ENCODE measurements at places on chromosomes 7 and 10.
A peak's percentile ranks its signal among the peaks of the same experiment; 100 is the strongest.

DNA sequence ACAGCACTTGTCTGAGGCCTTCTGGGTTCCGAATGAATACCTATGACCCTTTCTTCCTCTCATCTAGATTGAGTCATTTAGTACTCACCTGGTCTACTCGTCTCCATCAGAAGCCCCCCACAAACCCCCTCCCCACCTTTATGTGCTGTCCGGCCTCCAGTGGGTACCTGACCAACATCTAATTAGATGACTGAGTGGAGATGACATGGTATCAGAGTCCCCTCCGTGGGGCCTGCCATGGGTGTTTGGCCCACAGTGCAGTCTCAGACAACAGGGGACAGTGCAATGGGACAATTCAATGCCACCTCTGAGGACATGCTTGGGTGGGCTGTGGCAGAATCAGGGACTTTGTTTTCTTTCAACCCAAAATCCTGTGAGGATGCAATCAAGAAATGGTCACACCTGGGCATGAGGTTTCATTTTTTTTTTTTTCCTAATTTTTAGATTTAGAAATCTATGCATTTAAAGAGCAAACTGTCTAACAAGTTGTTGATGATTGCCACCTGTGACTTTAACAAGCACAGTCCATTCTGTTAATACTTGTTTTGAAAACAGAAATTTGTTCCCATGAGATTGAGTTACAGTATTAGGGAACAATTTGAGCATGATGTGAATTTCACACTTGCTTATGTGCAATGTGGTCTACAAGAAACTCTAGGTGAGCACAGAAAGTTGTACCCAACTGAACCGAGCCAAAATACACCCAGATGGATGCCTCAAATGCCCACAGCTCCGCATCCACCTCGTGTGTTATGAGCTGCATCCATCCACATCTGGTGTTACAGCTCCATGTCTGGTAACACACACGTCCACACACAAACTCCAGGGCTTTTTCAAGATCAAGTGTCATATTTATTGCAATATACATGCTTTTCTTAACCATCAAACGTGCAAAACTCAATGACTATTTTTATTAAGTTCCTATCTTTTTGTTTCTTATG is 27.5 kb downstream of the GPRIN2 start:
- no peak for DNase-seq

DNA sequence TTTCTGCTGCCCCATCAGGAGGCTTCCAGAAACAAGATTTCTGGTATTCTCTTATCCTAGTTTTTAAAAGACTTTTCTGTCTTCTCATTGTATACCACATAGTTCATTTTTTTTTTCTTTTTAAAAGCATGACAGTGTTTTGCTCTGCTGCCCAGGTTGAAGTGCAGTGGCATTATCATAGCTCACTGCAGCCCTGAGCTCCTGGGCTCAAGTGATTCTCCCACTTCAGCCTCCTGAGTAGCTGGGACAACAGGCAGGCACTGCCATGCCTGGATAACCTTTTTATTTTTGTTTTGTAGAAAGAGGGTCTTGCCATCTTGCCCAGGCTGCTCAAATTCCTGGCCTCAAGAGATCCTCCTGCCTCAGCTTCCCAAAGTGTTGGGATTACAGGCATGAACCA is 757.6 kb downstream of the MAGI2 start:
- DNase-seq = no peak

- DNase-seq = no peak
Observed at GRCh38 chr7:55536619-55537457, 35.5 kb downstream of the VOPP1 start.

GRCh38 chr10:10330418-10330817 is 687.3 kb upstream of the CELF2 start:
- DNase-seq = no peak

- DNase-seq = no peak
Observed at GRCh38 chr7:140168816-140169215, 8.0 kb downstream of the KDM7A start.

DNA sequence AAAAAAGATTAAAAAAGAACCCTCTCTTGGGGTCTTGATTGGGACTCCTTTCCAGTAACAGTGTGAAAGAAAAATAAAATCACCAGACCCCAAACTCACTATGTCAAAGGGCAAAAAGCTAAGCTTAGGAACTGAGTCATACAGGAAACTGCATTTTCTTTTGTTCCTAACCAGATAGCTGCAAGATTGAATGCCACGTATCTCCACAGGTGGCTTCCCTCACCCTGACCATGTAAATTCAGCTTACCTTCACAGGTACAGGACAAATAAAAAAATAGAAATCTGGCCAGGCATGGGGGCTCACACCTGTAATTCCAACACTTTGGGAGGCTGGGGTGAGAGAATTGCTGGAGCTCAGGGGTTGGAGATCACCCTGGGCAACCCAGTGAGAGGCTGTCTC is 32.5 kb upstream of the EIF4H start:
- no peak for DNase-seq

DNA sequence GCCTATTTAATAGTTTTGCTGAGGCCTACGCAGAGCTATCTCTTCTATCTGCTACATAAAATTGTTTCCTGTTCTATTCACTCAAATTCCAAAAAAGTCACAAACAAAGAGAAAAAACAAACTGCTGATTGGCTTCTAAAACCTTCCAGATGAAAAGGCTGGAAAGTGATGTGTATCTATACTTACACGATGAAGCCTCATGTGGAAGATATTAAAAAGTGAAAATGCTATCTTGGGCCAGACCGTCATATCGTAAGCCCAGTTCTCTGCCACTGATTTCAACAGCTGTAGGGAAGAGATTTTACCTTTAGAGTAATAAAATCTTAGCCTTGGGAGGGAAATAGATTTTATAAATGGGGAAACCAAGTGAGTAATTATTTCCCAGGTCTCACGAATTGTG is 394.8 kb downstream of the KIF20B start:
- no peak for DNase-seq

GRCh38 chr7:154913638-154914307 is 89.2 kb downstream of the PAXIP1 start:
- DNase-seq = peak; percentile 72

- DNase-seq = no peak
Observed at GRCh38 chr10:109894516-109894915, 28.8 kb downstream of the XPNPEP1 start.

DNA sequence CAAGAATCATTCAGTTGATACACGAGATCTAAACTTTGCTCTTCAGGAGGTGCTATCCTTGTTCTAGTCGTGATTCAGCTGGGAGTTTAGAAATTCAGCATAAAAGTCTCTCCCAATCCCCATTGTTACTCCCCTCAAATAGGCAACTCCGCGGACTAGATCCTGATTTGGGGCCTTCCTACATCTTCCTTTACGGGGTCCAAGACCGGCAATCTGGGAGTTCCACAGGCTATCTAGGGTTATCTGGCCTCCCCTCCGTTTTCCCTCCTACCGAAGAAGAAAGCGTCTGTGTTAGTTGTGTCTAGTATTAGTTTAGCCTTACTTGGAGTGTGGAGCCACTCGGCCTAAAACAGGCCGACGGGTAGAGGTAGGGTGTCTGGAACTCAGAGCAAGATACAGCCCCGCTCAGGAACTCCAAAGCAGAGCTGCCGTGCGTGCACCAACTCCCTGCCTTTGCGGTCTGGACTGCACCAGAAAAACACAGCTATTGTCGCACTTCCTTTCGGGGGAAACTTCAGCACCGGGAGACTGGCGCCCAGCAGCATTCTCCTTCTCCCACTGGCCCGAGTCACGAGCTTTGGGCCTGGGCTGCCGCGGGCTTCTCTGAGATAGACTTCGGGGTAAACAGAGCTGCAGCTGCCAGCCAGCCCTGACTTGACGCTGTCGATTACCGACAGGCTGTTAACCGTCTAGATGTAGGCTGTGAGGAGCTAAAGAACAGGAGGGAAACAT is 1.5 kb upstream of the DLX5 start:
- no peak for DNase-seq

DNA sequence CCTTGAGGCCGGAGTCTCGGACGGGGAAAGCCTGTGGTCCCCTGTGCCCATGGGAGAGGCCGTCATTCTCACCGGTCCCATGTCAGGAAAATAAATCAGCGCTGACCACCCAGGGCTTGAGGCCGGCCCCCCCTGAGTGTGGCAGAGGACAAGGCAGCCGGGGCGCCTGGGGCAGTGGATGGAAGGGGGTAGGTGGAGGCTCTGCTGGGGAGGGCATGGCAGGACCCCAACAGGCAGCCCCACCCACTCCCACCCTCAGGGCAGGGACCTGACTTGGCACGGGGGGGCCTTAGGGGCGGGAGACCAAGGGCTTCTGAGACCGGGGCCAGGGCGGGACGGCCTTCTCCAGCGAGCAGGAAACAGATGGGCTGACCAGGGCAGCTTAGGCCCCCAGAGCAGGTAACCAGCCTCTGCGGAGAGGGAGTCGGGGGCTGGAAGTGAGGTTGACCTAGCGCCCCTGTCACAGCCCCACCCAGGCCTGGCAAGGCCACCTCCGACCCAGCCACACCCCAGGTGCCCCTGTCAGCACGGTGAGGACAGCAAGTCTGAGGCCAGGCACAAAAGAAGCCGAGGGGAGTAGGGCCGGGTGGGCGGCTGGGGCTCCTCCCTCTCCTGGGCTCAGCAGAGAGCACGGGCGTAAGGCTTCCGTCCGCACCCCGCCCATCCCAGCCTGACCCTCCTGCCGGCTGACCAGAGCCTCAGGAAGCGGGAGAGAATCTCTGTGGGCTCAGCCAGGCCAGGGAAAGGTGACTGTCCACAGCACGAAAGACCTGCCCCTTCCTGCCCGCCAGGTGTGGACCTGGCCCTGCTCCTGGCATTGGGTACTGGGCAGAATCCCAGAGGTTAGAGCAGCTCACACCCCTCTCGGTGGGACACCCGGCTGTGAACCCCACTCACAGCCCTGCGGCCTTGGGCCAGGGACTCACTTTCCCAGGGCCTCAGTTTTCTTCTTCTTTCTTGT is 87.4 kb downstream of the FOXL3 start:
- DNase-seq = no peak

DNA sequence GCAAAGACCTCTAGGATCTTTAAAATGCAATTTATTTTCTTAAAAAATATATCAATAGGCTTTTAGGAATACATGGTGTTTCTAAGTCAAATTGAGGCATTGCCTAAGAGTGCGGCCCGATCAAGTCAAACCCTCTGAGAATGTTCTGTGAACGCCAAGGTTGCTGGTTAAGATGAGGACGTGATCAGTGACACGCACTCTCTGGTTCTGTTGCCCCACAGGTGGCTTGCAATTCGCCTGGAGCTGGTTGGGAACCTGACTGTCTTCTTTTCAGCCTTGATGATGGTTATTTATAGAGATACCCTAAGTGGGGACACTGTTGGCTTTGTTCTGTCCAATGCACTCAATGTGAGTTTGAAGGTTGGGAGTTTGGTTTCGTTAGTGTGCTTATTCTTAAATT is 59.3 kb downstream of the ABCC2 start:
- no peak for DNase-seq

Measured in OCI-M1 (cell line).